ENCODE measurements at places on chromosomes 5 and 9. TPM values are rescaled to one million over a fixed set of nuclear protein-coding genes. Genes with fewer than 3 reads are reported as not detected.

GRCh38 chr9:127975376-127976315, 5.1 kb downstream of the EEIG1 start:
- peak; percentile 57 for DNase-seq

GRCh38 chr9:93860694-93861658, 94.2 kb downstream of the BARX1 start:
- DNase-seq = no peak

DNA sequence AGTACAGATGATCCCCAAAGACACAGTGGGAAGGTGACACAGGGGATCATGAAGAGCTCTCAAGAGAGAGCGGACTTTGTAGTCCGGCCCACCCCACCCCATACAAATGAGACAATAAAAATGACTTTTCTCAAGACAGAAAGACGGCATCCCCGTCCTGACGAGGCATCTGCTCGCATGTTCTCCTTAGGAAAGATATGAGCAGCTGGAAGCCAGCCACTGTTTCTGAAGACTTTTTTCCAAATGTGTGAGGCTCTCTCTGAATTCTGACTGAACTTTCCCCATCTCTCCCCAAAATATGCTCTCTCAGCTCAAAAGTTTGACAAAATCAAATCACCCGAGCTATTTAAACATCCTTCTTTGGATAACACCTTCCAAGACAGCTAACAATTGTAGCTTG, 105.2 kb downstream of the RFK start:
- DNase-seq = no peak

Gene SLC34A3
- not detected for total RNA-seq

Measured in GM23248 (cell line).